Hematopoietic multipotent progenitor cell treated with erythropoietin and hydrocortisone succinate and interleukin-3 and kit ligand, for 6 days (in vitro differentiated cells): ENCODE measurements at places on chromosomes 3 and 15.

DNA sequence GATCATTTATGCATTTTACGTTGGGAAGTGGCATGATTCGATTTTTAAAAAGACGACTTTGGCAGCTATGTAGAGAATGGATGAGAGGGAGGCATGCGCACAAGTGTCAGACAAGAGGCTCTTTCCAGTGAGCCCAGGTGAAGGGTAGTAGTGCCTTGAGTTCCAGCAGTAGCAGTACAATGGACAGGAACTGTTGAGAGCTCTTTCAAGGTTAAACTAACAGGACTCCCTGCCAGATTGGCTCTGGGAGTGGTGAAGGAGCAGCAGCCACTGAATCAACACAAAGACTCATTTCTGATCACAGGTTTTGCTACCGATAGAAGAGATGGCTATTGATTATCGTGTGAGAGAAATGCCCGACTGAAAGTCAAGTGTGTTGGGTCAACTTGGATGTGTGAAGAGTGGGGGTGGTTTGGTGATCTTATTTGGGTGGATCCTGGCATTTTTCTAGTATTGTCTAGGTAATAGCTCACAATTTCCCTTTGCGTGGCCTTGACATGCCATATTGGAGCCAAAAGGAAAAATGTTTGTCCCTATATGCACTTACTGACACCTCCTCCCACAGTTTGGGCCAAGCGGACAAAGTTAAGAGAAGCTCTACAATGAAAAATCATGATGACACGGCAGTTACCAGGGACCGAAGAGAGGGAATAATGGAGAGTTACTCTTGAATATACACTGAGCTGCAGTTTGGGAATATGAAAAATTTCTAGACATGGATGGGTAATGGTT, 81.6 kb upstream of the MDFIC2 start:
- DNase-seq = no peak

DNA sequence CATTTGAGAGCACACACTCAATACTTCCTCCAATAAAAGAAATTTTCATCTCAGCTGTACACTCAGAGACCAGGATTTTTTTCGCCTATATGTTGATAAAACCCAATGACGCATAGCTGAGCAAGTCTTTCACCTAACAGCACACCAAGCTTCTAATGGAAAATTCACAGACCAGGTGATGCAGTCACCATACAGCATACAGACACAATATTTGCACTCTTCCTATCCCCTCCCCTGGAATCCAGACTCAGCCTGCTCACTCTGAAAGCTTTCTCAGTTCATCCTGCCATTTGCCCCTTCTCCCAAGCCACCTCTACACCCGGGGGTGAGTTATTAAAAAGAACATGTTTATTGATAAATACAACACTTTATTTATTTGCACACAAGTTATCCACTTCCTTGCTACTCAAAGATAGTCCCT, 1.7 kb downstream of the TBC1D5 start:
- peak; percentile 72 for DNase-seq

DNA sequence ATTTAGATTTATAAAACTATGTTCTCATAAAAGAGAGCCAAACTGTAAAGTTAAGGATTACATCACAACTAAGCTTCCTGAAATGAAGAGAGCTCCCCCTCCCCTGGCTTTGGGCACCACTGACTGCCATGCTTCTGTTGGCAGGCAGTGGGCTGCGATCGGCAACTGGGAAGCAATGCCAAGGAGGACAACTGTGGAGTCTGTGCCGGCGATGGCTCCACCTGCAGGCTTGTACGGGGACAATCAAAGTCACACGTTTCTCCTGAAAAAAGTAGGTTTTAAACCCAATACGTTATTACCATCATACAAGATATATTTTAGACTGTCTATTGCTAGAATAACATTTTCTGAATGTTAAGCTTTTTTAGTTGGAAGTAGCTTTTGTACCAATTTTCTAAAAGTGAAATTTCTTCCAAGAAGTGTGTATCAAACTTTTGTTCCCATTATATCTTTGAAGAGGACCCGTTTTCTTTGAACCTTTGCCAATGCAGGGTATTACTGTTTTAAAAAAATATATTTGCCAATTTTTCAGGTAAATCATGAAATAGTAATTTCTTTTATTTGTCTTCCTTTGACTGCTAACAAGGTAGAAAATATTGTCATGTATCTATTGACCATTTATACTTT, 184.1 kb downstream of the ADAMTSL3 start:
- DNase-seq = peak; percentile 50

DNA sequence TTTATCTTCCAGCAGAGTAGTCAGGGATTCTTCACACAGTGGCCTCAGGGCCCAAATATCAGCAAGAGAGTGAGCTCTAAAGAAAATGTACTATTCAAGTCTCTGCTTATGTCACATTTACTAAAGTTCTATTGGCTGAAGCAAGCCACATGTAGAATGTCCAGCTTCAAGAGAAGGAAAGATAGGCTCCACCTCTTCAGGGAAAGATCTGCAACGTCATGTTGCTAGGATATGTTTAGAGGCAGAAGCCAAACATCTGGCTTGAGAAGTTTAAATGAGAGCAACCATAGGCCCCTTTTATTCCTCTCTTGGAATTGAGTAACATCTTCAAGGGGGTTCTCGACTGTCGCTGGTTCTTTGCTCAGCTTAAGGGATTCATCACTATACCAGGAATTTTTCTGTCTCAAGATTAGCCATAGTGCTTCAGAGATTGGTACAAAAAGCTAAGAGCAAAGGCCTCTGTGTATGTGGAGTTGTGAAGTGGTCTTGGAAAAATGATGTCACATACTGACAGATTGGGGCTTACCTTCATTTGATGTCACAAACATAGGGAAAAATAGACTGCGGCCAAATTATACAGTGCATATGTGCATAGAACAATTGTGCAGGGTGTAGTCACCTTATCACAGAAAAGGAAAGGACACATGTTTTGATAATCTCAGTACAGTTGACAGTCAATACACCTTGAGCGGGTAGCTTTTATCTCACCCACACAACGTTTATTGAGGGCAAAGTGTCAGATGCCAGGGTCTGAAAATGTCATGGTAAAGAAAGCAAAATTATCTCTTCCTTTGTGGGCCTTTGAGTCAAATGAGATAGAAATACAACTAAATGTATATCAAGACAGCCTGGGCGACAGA, 11.3 kb upstream of the THRB start:
- DNase-seq = peak; percentile 88
